CD4-positive, alpha-beta T cell treated with Interleukin-15 for 4 hours (primary cell): ENCODE measurements at places on chromosomes 16 and 17.

DNA sequence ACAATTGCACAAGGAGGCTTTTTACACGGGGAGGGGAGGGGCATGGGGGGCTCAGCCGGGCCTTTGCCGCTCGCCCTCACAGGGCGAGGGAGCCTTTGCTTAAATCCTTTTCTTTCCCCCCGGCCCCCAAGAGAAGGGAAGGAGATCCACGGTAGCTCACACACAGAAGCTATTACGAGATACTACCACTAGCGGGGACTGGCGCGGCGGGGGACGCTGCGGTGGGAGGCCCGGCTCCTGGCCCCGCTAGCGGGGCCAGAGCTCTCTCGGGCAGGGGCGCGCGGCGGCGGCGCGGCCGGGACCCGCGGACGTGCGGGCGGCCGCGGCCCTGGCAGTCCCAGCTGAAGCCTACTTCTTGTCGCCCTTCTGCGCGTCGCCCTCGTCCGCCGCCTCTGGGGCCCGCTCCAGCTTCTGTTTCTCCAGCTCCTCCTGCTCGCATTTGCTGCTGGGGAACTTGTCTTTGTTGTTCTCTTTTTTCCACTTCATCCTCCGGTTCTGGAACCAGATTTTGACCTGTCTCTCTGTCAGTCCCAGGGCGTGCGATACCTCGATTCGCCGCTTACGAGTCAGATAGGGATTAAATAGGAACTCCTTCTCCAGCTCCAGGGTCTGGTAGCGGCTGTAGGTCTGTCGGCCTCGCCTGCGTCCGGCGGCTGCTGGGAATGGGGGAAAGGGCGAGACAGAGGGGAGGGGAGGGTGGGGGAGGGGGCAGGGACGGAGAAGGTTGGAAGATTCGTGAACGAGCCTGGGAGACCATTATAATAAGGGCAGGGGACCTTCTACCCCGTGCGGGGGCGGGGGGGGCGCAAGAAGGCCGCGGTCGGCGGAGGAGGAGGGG, 2.0 kb downstream of the HOXB8 start:
- DNase-seq: peak; percentile 43

- DNase-seq: no peak
These were observed 30.3 kb downstream of the ASPA start for GRCh38 chr17:3506054-3506453.

DNA sequence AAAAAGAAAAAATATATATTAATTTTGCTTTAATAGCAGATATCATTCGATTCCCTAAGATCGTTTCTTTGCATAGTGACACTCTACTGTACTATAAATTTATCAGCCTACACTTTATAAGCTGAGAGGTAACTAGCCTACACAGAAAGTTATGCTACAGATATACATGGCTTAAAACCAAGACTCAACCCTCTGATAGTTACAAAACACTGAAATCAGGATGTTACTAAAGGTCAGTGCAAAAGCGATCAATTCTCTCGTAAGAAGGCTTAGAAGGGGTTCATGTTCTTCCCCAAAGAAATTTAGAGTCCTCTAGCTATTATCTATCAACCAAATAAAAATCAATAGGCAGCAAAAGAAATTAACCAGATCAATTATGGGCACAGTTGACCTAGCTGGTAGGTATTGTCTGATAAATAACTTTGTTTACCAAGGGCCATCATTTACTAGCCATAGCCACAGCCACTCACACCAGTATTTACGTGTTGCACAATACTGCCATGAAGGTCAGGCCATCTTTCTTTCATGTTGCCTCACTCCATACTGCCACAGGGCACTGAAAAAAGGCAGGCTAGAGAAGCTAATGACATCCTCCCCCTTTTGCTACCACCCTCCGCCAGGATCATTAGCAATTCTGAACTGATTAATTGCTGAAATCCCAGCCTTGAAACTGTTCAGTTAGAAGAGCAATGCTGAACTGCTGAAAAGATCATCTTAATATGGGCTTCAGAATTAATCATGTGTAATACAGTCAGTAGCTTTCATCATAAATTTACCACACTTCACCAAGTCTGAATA, 43.7 kb downstream of the RND2 start:
- DNase-seq: no peak

DNA sequence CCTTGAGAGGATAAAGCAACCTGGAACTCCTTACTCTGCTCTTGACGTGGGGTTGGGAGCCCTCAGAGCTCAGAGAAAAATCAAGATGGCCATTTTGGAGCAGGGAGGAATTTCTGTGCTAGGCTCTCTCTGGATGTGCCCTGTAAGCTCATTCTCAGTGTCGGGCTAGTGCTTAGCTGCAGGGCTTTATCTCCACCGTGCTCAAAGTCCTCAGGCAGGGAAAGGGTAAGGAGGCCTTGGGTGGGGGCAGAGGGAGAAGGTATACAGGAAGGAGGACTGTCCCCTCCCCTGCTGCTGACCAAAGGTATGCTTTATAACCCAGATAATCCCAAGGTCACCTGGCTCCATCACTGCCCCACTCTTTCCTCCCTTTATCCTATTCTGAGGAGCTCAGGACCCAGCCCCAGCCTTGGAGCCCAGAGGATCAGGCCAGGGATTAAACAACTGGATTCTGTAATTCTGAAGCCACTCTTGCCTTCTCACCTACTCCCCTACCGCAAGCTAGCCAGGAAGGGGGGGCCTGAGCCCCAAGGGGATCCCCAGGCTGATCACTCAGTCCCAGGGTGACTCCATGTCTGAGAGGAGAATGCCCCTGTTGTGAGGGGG, 1.1 kb downstream of the DHRS11 start:
- DNase-seq: no peak

- no peak for DNase-seq
These were observed 141.5 kb upstream of the MPHOSPH6 start for GRCh38 chr16:82311528-82311927.

GRCh38 chr16:27449434-27450195, 47.6 kb downstream of the IL21R start:
- peak; percentile 74 for DNase-seq

DNA sequence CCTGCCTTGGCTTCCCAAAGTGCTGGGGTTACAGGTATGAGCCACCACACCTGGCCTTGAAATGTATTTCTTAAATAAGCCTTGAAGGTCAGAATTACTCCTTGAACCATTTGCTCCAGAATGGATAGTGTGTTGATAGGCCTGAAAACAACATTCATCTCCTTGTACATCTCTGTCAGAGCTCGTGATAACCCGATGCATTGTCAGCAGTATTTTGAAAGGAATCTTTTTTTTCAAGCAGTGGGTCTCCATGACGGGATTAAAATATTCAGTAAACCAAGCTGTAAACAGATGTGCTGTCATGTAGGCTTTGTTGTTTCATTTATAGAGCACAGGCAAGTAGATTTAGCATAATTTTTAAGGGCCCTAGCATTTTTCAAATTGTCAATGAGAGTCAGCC, 16.6 kb downstream of the NSRP1 start:
- no peak for DNase-seq

- DNase-seq: no peak
These were observed 21.7 kb downstream of the CENPX start for GRCh38 chr17:82000803-82001570.

- DNase-seq: no peak
These were observed 219.2 kb upstream of the CDH5 start for GRCh38 chr16:66147291-66147690.

- no peak for DNase-seq
These were observed 22.5 kb downstream of the GSE1 start for GRCh38 chr16:85635545-85636140.

- no peak for DNase-seq
These were observed 1.2 kb downstream of the ARHGAP17 start for GRCh38 chr16:25013751-25014499.

GRCh38 chr16:52783616-52784015, 236.7 kb upstream of the TOX3 start:
- no peak for DNase-seq

GRCh38 chr16:72812672-72813071, 235.3 kb downstream of the ZFHX3 start:
- no peak for DNase-seq

DNA sequence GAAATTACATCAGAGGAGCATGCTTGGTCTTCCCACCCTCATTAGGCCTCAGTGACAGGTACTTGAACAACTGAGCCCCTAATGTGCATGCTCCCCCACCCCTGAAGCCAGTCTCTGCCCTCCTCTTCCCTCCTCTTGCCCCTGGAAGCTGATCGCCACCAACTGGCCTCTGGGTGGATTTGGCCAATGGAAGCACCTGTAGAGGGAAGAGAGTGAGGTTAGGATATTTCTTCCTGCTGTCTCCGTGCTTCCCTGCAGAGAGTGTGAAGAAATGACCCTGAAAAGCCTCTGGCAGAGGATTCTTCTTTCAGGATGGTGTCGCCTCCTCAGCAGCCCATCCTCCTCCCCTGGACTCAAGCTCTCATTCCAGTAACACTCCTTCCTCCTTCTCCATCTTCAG, 5.9 kb upstream of the CBLN1 start:
- no peak for DNase-seq

GRCh38 chr16:48284772-48285409, 37.6 kb upstream of the ABCC11 start:
- DNase-seq: peak; percentile 17

GRCh38 chr17:68127914-68128313, 92.4 kb downstream of the KPNA2 start:
- no peak for DNase-seq

DNA sequence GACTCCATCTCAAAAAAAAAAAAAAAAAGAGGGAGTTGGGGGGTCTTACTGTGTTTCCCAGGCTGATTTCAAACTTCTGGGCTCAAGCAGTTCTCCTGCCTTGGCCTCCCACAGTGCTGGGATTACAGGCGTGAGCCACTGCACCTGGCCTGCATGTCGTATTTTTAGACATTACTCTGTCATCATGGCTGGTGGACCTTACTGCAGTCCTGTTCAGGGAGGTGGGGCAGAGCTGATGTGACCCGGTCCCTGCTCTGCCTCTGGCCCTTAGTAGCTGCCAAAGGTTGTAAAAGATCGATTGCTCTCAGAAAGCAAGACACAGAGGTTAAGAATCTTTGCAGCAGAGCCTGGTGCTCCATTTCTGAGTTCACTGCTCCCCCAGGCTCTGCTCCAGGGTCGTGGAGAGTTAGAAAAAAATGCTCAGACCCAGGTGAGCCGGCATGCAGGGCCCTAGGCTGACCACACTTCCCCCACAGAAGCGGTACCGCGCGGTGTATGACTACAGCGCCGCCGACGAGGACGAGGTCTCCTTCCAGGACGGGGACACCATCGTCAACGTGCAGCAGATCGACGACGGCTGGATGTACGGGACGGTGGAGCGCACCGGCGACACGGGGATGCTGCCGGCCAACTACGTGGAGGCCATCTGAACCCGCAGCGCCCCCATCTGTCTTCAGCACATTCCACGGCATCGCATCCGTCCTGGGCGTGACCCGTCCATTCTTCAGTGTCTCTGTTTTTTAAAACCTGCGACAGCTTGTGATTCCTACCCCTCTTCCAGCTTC, 7.1 kb upstream of the LASP1NB start:
- no peak for DNase-seq

DNA sequence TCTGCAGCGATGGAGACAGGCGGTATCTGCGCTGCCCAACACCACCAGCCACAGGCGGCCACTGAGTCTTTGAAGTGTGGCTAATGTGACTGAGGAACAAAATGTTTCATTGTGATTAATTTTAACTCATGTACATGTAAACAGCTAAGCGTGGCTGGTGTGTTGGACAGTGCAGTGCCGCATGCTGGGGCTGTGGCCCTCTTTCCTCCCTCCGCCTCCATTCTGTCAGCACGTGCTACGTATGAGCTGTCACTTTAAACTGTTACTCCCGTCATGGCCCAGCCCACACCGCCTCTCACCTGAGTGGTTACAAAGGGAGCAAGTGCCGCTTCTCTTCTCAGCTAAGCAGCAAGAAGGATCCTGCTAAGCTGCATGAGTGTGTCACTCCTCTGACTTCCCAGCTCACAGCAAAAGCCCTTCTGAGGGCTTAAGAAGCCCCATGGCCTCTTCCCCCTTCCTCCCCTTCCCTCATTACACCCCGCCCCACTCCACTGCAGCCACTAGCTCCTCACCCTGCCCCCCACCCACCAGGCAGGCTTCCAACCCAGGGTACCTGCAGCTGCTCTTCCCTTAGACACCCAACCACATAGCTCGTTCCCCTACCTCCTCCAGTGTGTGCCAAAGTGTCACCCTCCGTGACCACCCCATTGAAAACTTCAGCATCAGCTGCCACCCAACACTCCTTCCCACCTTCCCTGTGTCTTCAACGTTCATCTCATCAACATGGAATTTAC, 15.0 kb downstream of the HASPIN start:
- peak; percentile 78 for DNase-seq

GRCh38 chr16:11004351-11004750, 60.0 kb downstream of the CLEC16A start:
- DNase-seq: no peak

GRCh38 chr17:75442168-75443103, 14.0 kb upstream of the TMEM94 start:
- DNase-seq: no peak

GRCh38 chr17:78345791-78346494, 13.9 kb downstream of the SOCS3 start:
- DNase-seq: no peak

DNA sequence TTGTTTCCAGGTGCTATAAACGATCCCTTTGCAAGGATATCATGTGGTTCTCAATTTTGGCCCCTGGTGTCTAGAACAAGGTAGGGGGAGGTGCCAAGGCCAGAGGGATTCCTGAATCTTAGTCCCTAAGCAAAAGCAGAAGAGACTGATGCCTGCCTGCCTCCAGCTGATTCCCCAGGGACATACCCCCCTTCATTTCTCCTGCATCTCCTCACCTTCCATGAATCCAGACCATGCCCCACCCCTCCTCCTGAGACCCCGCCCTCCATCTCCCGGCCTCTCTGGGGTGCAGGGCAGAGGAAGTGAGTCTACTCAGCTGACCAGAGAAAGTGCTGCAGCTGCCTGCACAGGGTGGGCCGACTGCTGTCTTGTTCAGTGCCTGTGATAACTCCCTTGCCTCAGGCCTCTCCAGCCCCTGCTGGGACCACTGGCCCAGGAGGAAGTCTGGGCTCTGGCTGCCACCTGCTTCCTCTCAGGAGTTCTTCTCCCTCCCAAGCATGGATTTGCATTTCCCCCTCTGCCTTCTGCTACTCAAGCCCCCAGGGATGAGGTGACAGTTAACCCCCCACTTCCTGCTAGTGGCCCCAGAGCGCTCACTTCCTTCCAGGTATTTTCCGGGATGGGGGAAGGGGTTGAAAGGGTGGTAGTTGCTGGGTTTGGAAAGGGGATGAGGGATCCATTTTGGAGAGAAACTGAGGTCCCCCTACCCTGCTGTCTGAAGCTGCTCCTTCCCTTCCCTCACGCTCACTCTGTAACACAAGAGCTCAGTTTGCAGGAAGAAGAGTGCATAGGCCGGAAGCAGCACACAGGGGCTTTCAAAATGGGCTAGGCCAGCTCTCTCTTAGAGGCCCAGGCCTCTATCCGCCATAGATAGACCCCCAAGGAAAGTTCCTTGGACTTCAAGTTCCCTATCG, 10.5 kb upstream of the TSPOAP1 start:
- no peak for DNase-seq

GRCh38 chr17:69402052-69402451, 12.4 kb upstream of the MAP2K6 start:
- DNase-seq: no peak

GRCh38 chr16:26951950-26952349, 114.8 kb upstream of the C16orf82 start:
- no peak for DNase-seq
